ENCODE measurements at places on chromosomes 1 and 21.

DNA sequence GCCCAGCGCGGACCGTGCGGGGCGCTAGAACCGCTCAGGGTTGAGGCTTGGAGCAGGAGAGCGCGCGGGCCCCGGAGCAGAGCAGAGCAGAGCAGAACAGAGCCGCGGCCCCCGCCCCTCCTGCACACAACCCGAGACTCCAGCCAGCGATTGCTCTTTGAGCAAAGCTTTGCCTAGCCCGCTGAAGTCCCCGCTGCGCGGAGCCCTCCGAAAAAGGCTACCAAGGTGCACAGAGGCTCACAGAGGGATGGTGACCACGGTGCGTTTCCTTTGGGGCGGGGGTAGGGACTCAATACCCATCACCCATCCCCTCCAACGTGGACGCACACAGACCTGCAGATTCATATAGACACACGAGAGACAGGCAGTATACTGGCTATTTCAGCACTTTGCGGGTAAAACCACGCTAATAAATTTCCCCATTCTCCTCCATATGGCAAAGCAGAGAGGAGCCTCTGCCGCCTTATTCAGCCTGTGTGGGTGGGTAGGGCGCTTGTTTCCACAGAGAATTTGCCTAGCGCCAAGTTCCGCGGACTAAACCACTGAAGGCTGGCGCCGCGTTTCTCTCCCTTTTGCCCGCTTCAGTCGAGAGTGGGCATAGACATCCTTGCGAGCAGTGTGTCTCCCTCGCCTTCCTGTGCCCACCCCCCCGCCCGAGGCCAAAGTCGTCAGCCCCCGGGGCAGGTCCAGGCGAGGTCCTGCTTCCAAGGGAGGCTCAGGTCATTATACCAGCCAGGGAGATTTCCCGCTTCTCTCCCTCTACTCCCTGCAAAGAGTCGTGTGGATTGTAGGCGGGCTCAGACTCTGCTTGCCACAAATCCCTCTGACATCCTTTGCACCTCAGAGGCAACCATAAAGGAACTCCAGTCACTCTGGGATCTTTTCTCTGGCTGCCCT, 8.5 kb downstream of the HLX start:
- no peak for DNase-seq

DNA sequence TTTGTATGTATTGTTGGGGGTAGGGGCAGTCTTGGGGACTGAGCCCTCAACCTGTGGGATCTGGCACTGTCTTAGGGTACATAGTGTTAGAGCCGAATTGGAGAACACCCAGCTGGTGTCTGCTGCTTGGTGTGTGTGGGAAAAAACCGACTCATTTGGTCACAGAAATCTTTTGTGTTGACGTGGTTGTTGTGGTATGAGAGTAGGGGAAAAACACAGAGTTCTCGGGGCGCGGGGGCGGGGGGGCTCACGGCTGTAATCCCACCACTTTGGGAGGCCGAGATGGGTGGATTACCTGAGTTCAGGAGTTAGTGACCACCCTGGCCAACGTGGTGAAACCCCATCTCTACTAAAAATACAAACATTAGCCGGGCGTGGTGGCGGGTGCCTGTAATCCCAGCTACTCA, 15.3 kb upstream of the SRSF10 start:
- DNase-seq: no peak

- DNase-seq: no peak
These were observed 20.9 kb downstream of the RCAN1 start for GRCh38 chr21:34593954-34594531.

DNA sequence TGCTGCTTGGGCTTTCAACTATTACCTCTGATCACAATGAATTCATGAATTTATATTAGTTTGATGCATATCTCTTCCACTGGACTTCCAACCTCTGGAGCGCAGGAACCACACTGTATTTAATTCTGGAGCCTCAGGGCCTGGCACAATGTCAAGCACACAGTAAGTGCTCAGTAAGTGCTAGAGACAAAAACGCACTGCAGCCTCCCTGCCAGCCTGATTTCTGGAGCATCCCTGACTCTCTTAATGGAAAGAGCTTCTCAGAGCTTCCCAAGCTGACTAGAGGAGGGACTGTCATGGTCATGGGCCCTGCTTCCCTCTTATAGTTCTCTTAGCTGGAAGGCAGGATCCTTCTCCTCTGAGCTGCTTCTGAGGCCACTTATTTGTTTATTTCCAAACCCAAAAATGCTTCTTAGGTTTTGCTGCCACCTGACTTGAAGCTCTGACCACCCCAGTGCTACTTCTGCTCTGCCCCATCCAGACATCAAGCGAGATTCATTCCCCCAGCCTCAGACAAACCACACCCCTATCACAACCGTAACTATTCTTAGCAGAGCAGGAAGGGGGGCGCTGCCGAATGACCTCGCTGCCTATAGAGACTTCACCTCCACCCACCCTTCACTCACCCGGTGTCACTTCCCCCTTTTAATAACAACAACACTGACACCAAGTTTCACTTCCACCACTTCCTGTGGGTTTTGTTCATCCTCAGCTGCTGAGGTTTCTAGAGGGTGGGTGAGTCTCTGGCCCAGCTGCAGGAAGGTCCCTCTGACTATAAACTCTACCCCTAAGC, 33.6 kb downstream of the NUAK2 start:
- DNase-seq: peak; percentile 93

- DNase-seq: no peak
These were observed 23.8 kb downstream of the CLIC4 start for GRCh38 chr1:24768873-24769605.

- peak; percentile 90 for DNase-seq
These were observed 30.8 kb upstream of the ABCG1 start for GRCh38 chr21:42187976-42188653.
